ENCODE measurements at places on chromosomes 2 and 18.
A peak's percentile ranks its signal among the peaks of the same experiment; 100 is the strongest.

GRCh38 chr2:158882297-158882696, 86.1 kb upstream of the TANC1 start:
- DNase-seq = no peak

GRCh38 chr2:98517636-98518035, 73.0 kb downstream of the INPP4A start:
- peak; percentile 14 for DNase-seq

GRCh38 chr2:13040043-13040442, 323.3 kb downstream of the TRIB2 start:
- DNase-seq = no peak

- DNase-seq = no peak
These were observed 20.6 kb downstream of the TMX3 start for GRCh38 chr18:68694316-68694715.

DNA sequence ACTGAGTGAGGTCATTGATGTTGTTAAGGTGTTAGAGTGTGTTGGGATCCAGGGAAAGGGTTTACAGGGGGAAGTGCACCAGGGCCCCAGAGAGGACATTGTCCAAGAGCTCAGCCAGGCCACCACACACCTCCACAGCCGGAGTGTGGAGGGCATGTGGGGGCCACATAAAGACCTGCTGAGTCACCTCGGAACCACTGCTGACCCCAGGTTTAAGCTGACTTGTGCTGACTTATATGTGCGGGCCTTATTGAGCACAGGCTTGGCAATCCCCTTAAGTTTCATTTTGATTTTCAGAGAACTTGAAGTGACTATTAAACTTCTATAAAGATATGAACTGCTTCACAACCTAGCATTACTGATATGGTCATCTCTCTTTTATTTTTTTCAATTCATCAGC, 166.2 kb upstream of the MAP3K20 start:
- no peak for DNase-seq

- no peak for DNase-seq
These were observed 145.8 kb downstream of the LAMA3 start for GRCh38 chr18:23835091-23835490.

DNA sequence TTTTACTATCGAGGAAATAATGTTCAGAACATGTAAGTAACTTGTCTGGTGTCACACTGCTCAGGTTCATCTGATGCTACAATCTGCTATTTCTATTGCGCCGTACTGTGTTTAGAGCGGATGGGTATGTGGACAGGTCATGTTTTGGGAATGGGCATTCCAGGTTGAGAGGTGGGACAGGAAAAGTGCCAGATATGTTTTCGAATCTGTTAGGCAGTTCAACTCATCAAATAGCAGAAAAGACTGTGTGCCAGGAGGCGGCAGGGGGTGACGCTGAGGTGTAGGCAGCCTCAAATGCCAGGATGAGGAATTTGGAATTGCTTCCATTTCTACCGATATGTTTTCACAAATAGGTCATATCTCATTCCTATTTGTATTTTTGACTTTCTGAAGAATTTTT, 123.8 kb downstream of the HRH4 start:
- no peak for DNase-seq

GRCh38 chr18:3693410-3693809, 243.4 kb downstream of the TGIF1 start:
- no peak for DNase-seq

GRCh38 chr2:25335204-25335603, 6.5 kb downstream of the DNMT3A start:
- DNase-seq = no peak

DNA sequence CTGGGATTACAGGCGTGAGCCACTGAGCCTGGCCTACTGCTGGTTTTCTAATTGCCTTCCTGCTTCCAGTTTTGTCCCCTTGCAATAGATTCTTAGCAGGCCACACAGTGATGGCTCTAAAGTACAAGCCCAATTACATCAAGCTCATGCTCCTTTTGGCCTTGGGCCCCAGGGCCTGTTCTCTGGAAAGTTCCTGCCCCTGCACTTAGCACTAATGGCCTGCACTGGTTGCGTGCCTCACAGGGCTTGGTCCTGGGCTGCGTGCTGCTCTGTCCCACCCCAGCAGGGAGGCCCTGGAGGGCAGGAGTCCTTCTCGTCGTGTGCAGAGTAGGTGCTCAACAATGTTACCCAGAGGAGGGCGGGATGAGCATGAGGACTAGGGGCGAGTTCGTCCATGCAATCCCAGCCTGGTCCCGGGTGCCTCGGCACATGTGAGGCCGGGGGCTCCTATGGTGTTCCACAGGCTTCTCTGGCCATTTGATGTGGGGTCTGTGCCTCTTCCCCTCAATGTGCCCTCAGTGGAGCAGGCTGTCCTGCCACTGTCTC, 51.7 kb downstream of the PDCL3 start:
- no peak for DNase-seq

DNA sequence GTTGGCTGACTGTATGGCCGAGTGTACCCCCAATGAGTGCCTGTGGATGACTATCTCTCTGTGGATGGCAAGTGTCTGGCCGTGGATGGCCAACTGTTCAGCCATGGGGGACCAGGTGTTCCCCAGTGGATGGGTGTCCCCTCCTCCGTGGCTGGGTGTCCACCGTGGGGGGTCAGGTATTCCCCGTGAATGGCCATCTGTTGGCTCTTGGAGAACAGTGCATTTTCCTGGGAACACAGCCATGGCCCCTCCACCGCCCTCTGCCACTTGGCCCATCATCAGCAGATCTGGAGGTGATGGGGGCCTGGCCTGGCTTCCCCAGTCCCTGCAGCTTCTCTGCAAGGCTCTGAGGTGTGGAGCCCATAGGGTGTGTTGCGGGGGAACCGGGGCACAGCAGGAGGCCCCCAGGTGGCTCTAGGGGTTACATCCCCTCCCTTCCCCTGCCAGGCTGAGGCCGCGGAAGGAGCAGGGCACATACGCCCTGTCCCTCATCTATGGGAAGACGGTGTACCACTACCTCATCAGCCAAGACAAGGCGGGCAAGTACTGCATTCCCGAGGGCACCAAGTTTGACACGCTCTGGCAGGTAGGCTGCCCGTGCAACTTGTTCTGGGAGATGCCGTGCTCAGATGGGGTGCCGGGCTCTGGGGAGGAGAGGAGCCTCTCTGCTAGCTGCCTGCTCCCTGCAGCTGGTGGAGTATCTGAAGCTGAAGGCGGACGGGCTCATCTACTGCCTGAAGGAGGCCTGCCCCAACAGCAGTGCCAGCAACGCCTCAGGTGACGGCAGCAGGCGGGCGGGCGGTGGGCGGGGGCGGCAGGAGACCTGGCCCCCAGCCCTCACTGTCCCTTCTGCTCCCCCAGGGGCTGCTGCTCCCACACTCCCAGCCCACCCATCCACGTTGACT, 19.3 kb downstream of the ZAP70 start:
- DNase-seq = no peak

- no peak for DNase-seq
These were observed 56.0 kb downstream of the HDAC4 start for GRCh38 chr2:239344857-239345216.

GRCh38 chr2:147463881-147464520, 380.8 kb upstream of the ACVR2A start:
- no peak for DNase-seq

- DNase-seq = peak; percentile 46
These were observed 96.9 kb upstream of the ZNF397 start for GRCh38 chr18:35143622-35144596.

- DNase-seq = no peak
These were observed 8.3 kb downstream of the NFU1 start for GRCh38 chr2:69428981-69429380.

DNA sequence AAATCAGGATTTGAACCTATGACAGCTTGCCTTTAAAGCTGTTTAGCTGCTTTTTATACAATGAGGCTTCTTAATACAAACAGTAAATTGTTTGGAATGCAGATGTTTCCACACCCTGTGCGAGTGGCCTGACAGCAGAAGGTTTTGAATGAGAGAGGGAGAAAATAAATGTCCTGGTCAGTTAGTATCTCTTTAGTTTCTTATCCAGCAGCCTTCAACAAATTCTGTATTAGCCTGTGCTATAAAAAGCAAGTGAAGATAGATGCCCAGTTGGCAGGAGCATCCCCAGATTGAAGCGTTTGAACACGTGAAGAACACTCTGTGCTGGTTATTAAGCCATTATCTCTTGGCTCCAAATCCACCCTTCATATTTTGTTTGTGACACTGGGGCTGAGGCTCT, 70.6 kb downstream of the CERS6 start:
- DNase-seq = no peak

DNA sequence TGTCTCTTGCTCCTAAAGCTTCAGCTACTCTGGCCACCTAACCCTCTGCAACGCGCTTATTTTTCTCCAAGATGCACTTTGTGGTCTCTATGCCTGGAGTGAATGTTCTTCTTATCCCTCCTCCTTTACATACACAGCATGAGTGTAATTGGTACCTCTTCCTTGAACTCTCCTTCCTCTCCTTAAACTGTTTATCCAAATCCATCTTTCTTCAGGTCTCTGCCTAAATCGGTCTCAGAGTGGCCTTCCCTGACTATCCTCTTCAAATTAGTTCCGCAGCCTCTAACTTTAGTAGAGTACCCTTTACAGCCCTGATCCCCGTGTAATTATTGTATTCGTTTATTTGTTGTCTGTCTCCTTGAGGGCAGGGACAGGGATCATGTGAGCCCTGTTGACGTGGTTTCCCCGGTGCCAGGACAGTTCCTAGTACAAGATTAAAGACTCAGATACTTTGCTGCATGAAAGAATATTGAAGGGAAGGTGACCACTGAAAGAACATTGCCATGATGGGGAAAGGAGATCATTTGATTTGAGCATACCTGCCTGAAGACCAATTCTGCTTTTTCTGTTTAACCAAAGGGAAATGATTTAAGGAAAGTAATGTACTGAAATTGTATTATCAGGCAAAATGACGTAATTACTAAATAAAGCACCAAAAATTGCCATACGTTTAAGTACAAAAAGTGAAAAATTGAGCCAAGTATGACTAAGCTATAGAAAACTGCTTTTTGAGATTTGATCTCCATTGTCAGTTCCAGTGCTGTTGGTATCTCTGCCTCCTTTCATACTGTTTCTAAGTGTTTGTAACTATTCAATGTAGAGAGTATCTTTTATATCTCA, 1.2 kb downstream of the CNOT9 start:
- peak; percentile 16 for DNase-seq

- DNase-seq = no peak
These were observed 231.8 kb upstream of the PXDN start for GRCh38 chr2:1976112-1976511.

Measured in fibroblast of upper back skin (primary cell).